ENCODE measurements at places on chromosomes 6 and 20. TPM values are rescaled to one million over a fixed set of nuclear protein-coding genes. Genes with fewer than 3 reads are reported as not detected.

The LATS1 gene
- total RNA-seq, result 15.4 TPM

The OR2J3 gene
- total RNA-seq, result not detected

The C6orf141 gene
- total RNA-seq, result 1.1 TPM

The SGK2 gene
- 7.9 TPM for total RNA-seq

The ULBP2 gene
- 1.1 TPM for total RNA-seq

The IMPG1 gene
- total RNA-seq, result not detected

The CFAP206 gene
- 0.18 TPM for total RNA-seq

The NTSR1 gene
- not detected for total RNA-seq

The SYCP2L gene
- total RNA-seq, result 0.59 TPM

The TMEM14C gene
- total RNA-seq, result 108 TPM

The BMP6 gene
- total RNA-seq, result 2.1 TPM

The LRRC73 gene
- 0.50 TPM for total RNA-seq

The PBOV1 gene
- not detected for total RNA-seq

The RAD21L1 gene
- total RNA-seq, result not detected

The GNAS-AS1 gene
- 0.80 TPM for total RNA-seq

The FLRT3 gene
- 3.1 TPM for total RNA-seq

The UNC93A gene
- total RNA-seq, result not detected

The BHLHE23 gene
- not detected for total RNA-seq

The MAS1 gene
- total RNA-seq, result not detected

The CD40 gene
- total RNA-seq, result 11.1 TPM

The SLC22A2 gene
- not detected for total RNA-seq

The PTCHD4 gene
- total RNA-seq, result 0.74 TPM

The GUCA1A gene
- not detected for total RNA-seq

The LY6G6C gene
- not detected for total RNA-seq

The CGA gene
- 1.2 TPM for total RNA-seq

The BIRC7 gene
- total RNA-seq, result not detected

The OOEP gene
- total RNA-seq, result 0.24 TPM

The TULP1 gene
- not detected for total RNA-seq

The CHD6 gene
- total RNA-seq, result 35.6 TPM

The MEP1A gene
- not detected for total RNA-seq

The FKBP1A gene
- 154 TPM for total RNA-seq

Measured in left cardiac atrium (tissue), 4 donors.